ENCODE measurements at places on chromosomes 3 and 15.

DNA sequence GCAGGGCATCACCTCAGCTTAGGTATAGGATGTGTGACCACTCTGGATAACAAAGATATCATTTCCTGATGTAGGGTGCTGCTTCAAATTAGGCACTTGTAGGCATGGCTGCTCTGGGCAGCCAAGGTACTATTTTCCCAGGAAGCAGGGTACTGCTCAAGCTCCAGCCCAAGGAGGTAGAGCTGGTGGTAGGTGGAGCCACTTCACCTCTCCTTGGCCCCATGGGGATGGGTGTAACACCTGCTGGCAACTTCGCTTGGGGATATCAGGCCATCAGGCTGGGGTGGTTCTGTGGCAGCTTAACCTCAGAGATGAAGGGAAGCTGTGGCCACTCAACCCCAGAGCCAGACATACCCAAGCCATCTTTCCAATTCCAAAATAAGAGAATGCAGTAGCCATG lies 147.1 kb upstream of the IGF1R start:
- no peak for DNase-seq

- DNase-seq: no peak
Measured at GRCh38 chr3:169629895-169630294, 33.6 kb downstream of the MECOM start.

- no peak for DNase-seq
Measured at GRCh38 chr3:161100994-161101393, 4.2 kb downstream of the B3GALNT1 start.

DNA sequence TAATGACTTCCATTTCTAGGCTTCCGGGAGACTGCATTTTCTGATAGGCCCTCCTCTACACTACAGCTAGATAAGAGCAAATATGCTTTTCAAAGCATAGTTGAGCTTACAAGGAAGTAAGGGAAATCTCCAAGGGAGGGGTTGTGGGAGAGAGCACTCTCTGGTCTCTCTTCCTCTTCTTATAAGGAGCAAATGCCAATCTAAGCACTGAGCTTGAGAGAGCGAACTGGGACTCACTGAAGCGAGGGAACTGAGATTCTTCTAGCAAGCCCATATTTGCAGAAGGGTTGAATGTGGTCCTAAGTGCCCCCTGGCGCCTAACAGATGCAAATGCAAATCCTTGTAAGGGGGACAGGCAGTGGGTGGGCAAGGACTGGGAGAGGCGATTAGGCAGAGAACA lies 164.8 kb downstream of the ERC2 start:
- DNase-seq: no peak

DNA sequence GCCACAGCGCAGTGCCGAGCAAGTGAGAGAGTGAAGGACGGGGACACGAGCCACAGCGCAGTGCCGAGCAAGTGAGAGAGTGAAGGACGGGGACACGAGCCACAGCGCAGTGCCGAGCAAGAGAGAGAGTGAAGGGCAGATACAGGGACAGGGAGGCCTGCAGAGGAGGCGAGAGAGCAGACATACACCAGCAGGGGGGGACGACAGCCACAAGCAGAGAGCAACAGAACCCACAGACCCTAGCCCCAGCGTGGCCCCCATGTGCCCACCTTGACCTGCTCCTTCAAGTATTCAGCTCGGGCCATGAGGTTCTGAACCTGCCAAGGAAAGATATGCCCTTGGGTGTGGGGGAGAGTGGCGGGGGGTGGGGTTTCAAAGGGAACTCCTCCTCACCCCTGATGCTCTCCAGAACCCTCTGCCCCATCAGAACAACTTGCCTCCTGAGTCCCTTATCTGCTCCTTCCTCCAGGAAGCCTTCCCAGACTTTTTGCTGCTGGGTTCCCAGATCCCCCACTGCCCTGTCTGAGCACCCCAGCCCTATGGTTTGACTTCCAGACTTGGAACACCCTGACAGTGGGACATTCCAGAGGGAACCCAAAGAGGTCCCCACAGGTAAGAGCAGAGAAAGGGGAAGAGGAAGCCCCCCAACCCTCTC lies 5.3 kb downstream of the ULK3 start:
- no peak for DNase-seq

DNA sequence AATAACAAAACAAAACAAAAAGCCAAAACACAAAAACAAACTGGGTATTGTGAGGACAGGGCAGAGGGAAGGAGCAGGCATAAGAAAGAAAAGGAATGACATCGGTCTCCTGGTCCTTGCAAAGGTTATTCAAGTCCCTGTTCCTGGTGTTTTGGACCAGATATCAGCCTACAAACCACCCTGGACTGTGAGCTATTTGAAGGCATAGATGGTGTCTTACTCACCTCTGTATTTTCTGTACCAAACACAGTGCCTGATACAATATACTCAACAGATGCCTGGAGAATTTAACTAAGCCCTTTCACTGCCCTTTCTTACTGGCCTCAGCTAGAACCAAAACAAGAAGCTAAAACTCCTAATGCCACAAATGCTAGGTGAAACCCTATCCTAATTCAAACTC lies 197.0 kb downstream of the TIGIT start:
- no peak for DNase-seq

DNA sequence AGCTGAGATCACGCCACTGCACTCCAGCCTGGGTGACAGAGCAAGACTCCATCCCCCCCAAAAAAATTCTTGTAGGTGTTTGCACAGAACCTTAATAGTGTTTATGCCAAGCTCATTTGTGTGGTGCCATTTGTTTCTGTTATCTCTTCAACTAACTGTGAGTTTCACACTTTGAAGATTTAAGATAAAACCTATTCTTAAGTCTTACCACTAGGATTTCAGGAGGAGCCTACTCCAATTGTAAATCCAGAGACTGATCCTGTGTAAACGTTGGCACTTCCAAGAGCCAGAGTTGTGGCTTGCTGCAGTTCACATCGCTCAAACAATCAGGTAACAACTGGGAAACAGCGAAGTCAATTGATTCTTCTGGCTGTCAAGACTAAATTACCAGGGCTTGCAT lies 242.4 kb upstream of the SATB1 start:
- DNase-seq: no peak

DNA sequence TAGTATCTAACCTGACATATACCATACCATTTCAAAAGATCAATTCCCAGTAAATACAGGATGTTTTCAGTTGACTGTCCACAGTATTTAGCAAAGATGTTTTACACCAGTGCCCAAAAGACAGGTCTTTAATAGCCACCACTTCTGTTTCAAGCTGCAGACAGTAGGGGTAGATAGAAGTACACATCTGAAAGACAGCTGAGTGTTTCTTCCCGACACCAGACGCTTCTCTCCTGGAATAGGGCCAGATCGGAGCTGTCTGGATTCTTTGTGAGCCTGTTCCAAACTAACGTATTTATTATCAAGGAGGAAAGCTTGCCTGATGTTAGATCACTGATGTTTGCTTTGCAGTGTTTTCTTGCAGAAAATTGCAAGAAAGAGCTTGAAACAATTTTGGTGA lies 136.1 kb upstream of the RBMS3 start:
- no peak for DNase-seq

- no peak for DNase-seq
Measured at GRCh38 chr3:59212128-59212779, 162.4 kb upstream of the CFAP20DC start.

DNA sequence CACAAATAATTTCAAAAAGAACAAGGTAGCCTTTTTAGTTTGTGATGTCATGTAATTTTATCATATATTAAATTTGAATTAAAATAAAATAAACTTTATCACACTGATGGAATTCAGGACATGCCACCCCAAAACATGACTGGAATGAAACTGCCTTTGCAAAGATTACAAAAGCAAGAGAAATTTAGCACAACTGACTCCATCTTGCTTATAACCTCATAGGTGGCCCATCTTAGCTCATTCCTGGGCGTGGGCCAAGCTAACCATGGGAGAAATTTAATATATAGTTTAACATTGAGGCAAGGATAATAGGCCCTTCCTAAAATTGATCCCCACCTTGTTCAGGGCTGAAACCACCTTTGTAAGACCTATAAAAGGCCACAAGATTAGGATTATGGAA lies 235.6 kb downstream of the ZNF385D start:
- no peak for DNase-seq

DNA sequence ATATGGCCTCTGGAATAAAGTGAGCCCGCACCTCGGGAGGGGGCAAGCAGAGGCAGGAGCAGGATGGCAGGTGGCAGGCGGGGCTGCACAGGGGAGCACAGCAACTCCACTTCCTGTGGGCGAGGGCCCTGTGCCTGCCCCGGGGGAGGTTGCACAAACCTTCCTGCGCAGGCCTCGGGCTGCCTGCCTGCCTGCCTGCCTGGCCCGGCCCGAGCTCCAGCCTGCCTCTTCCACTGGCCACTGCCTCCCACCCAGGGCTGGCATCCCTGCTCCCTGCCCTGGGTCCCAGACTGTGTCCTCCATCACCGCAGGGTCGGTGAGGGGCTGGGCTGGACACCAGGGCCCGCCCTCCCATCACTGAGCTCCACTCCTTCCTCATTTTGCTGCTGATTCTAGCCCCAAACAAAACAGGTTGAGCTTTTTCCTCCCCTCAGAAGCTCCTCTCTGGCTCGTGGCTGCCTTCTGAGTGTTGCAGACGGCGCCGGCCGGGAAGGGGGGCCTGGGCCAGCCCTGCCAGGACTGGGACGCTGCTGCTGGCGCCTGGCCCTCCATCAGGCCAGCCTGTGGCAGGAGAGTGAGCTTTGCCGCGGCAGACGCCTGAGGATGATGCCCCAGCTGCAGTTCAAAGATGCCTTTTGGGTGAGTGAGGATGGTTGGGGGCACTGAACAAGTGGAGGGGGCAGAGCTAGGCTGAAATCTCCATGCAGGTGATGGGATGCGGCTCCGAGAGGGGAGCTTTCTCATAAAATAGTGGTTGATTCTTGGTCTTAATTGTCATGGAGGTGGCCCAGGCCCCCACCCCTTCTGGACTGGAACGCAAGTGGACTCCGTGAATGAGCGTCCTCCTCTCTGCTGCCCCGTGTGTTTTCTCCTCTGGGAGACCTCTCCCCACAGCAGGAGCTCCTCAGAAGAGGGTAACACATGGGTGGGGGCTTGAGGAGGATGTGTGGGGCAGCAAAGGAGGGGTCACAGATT lies at the start of gene PSTPIP1:
Gene PSTPIP1, plus strand, starts transcription at position 156 of the 975 bp plus-strand sequence. Its CDS starts 448 bp downstream, at position 604.
- no peak for DNase-seq

- no peak for DNase-seq
Measured at GRCh38 chr3:144626835-144627234, 655.2 kb downstream of the DIPK2A start.

- DNase-seq: no peak
Measured at GRCh38 chr3:73848173-73848906, 223.6 kb upstream of the PDZRN3 start.

GRCh38 chr15:70797464-70797863 lies 34.1 kb upstream of the UACA start:
- no peak for DNase-seq

GRCh38 chr3:112735926-112736325 lies 95.0 kb upstream of the CCDC80 start:
- DNase-seq: no peak

- peak; percentile 64 for DNase-seq
Measured at GRCh38 chr15:64894395-64895056, 17.2 kb upstream of the ANKDD1A start.

DNA sequence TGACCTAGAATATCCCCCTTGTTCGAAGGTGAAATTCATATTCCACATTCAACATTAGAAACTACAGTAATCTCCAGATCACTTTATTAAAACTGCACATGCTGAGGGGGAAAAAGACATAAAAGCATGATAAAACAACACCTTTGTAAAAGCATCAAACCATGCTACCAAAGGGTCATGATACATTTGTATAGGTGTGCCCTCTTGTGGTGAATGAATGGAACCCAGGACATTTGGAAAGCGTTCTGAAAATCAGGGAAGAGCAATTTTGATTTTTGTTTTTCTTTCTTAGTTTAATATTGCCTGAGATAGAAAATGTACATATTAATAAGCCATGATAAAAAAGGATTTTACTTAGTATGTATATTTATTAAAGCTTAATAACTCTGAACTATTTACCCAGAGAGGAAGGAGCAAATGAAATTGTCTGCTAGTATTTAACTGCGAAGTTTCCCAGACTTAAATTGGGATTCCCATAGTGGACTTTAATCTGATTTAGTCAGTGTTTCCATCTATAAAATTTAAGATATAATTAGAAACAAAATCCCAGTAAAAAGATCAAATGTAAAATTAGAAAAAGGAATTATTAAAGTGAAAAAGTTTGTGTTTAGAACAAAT lies 105.8 kb upstream of the ARL6 start:
- DNase-seq: no peak

- DNase-seq: no peak
Measured at GRCh38 chr3:12503126-12503957, 19.1 kb downstream of the TSEN2 start.

DNA sequence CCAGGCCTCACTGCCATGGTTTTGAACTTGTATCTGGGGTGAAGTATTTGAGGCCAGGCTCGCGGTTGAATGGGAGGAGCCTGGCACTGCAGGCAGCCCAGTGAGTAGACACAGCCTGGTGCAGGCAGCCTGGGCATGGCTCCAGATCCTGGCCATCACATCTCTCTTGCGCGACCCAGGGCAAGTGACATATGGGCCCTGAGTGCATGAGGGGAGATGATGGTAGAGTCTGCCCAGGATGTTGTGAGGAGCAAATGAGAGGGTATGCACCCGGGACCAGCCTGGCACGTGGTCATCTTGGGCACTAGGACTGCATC lies 103.5 kb downstream of the TBC1D2B start:
- no peak for DNase-seq

DNA sequence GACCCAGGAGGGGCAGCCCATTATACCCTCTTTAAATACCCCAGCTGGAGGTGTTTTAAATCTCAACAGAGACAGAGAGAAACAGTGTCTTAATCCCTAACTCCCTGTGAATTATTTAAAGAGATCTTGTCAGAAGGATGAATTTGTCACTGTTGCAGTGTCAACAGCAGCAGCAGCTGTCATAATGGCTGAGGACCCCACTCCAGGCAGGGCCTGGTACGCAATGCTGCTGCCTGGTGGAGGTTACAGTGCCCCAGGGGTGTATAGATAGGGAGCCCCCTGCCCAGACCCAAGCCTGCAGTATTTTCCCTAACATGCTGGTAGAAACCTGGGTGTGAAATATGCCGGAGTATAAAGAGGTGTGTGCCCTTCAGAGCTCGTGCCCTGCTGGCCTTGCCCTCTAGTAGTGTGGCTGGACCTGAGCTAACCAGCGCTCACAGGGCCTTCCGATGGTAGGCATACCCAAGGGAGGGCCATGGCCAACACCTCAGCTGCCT lies 143.0 kb downstream of the EPHB1 start:
- no peak for DNase-seq

GRCh38 chr3:70281663-70282062 lies 30.8 kb downstream of the MDFIC2 start:
- DNase-seq: no peak

DNA sequence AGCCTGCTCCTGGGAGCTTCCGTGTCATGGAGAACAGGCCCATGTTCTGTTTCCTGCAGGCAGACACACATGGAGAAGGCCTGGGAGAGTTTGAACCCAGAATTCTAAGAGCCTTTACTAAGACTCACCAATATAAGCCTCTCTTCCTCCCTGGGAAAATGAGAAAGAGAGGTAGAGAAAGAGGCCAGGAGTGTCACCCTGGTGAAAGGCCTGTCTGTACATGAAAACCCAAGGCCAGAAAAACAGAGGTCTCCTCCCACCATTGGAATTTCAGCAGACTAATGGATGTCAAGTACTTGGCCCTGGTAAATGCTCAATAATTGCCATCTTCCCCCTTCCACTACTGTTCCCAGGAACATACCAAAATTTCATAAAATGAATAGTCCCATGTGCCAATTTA lies 117.6 kb downstream of the TOP2B start:
- DNase-seq: no peak

- DNase-seq: no peak
Measured at GRCh38 chr3:48507256-48508061, 3.5 kb upstream of the SHISA5 start.

- DNase-seq: no peak
Measured at GRCh38 chr3:13702286-13702685, 153.4 kb downstream of the FBLN2 start.

GRCh38 chr15:79045041-79045440 lies 45.5 kb downstream of the RASGRF1 start:
- DNase-seq: no peak

All from stimulated activated CD4-positive, alpha-beta T cell treated with anti-CD3 and anti-CD28 coated beads, Interleukin-1b, Interleukin-23, amount 100 ng/mL, for 24 hours (primary cell).